ENCODE measurements at places on chromosomes 5 and 9.

- no peak for DNase-seq
Measured at GRCh38 chr9:123620239-123620638, 264.2 kb downstream of the CRB2 start.

GRCh38 chr9:81581986-81582385 lies 107.4 kb downstream of the TLE1 start:
- DNase-seq = no peak

DNA sequence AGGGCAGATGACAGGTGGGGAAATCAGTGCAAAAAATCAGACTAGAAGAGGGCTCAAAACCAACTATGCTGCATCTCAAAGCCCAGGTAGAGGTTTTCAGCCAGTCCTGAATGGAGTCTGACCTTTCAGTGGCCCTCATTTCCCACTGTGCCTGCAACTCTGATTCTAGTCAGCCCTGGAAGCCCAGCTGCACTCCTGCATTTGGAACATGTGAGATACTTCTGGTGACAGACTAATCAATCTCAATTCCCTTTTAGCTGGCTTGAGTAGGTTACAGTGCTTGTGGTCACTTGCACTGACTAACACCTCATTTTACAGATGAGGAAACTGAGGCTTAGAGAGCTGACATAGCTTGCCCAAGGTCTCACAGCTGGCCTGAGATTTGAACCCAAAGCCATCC lies 7.9 kb upstream of the ACSL6 start:
- DNase-seq = no peak

DNA sequence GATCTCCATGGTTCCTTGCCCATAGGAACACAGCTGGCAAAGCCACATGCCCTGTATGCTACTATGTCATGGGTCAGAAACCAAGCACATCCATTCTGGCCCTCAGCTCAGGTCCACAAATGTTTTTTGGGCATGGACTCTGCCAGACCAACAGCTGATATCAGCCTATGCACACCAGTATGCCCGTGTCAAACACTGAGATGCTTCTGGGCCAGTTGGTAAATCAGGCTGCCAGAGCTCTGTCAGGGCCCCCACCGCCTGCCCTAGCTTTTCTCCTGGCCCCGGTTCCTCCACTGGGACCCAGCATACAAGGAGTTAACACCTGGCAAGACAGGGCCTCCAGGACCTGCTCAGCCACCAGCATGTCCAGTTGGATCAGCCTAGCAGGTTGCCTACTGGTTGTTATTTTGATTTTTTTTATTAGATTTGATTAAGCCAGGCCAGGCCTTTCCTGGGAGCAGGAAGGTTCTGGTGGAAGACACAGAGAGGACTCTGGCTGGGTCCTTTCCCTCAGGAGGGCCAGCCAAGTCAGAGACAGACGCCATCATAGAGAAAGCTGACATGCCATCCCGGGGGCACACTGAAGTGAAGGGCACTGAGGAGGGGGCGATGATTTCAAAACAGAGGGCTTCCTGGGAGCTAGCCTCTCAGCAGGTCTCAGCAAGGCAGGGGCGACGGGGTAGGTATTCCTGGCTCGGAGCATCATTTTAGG lies 65.8 kb downstream of the TSTD2 start:
- DNase-seq = no peak

GRCh38 chr5:160474084-160474483 lies 52.4 kb downstream of the PTTG1 start:
- no peak for DNase-seq

GRCh38 chr9:108033976-108034964 lies 544.7 kb upstream of the KLF4 start:
- DNase-seq = no peak

DNA sequence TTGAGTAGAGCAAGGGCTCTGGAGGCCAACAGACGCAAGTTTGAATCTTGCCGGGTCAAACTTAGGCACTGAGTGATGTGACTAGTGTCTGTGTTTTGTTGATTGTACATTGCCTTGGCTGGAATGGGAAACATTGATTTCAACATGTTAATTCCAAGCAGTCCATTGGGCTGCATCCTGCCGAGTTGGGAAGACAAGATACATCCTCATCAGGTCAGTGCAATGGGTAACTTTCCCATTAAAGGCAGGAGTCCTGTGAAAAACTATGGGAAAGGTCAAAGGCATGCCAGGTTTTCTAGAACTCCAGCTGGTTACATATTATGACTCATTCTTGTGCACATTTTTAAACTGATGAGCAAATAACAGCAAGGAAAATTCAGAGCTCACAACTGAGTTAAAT lies 126.5 kb upstream of the ABCA1 start:
- peak; percentile 70 for DNase-seq

DNA sequence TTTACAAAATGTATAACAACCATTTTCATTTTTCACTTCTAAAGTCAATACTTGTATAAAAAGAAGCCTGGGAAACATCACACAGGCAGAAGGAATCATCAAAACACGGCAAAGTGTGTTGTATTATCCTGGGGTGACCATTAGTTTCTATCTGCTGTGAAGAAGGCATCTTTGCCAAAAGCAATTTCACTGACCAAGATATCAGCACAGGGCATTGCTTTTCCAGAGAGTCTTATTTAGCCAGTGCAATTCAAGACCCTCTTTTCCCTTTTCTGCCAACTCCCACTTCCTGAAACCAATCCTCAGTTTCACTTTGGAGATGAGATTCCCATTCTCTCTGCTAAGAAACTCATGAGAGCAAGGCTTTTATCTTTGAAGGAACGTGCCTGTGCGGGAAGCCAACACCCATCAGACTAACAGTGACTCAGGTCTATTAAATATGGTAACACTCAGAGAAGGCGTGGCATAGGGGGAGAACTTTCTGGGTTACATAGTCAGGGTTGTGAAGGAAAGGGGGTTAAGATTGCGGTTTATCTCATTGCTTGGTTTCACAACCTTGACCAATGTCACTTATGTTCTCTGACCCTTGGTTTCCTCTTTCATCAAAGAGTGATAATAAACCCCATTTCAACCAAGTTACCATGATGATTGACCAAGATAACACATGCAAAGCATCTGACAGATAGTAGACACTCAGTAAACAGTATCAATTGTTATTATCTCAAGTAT lies 666.9 kb upstream of the KLF4 start:
- DNase-seq = no peak

Data from NCI-H446 (cell line).